ENCODE measurements at places on chromosomes 6 and 20. TPM values are rescaled to one million over a fixed set of nuclear protein-coding genes. Genes with fewer than 3 reads are reported as not detected.

DNA sequence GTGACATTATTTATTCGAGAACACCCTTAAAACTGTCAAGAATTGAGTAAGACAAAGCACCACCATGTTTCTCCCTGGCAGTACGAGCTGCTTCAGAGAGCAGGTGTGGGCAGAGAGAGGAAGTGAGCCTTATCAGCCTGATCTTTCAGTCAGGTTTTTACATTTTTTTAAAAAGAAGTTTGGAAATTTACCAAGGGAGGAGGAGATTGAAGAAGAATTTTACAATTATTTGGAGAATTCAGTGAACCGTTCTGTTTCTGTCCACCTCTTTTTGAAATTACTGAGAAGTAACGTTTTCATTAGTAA is 75.5 kb downstream of the ZDHHC14 start:
- no peak for DNase-seq

- DNase-seq, result no peak
Observed at GRCh38 chr6:168674595-168674994, 233.6 kb downstream of the SMOC2 start.

DNA sequence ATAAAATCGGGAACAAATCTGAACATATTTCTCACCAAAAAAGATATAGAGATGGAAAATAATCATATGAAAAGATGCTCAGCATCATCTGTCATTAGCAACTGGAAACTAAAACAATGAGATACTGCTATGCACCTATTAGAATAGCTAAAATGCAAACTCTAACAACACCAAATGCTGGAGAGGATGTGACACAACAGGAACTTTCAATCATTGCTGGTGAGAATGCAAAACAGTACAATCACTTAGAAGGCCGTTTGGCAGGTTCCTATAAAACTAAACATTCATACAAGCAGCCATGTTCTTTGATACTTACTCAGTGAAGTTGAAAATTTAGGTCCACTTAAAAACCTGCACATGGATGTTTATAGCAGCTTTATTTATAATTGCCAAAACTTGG is 67.0 kb downstream of the FAM50B start:
- no peak for DNase-seq

DNA sequence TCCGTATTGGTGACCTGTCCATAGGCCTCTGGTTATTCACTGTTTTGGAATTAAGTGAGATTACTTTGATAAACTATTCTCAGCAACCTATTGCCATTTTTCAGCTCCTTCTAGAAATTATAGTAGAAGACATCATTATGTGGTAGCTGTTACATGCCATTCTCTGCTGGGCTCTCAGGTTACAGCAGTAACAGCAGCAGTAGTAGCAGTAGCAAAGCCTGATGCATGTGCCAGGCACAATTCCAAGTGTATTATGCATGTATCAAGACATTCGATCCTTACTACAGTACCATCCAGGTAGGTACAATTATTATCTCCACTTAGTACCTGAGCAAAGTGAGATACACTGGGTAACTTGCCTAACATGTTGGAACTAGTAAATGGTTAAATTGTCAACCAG is 74.3 kb downstream of the RPS12 start:
- no peak for DNase-seq

GRCh38 chr6:51147756-51148155 is 329.1 kb downstream of the TFAP2B start:
- DNase-seq, result no peak

Gene IMPG1
- polyA plus RNA-seq, result 1.0 TPM

Measured in left lung (tissue), 14 donors.